ENCODE measurements at places on chromosomes 7 and 10. TPM values are rescaled to one million over a fixed set of nuclear protein-coding genes. Genes with fewer than 3 reads are reported as not detected.

Gene GLCCI1
- 3.6 TPM for total RNA-seq

Gene NUDT5
- total RNA-seq: 55.3 TPM

Gene MYOZ1
- total RNA-seq: 0.12 TPM

Gene COL26A1
- not detected for total RNA-seq

Gene GTF2IRD1
- 5.8 TPM for total RNA-seq

Gene SPDYE9
- total RNA-seq: not detected

Gene DGKI
- total RNA-seq: 1.1 TPM

Gene FRMD4A
- total RNA-seq: 21.7 TPM

Gene RADIL
- 0.19 TPM for total RNA-seq

Gene SLC12A9
- 12.7 TPM for total RNA-seq

Gene NPC1L1
- total RNA-seq: not detected

Gene KIF11
- 3.2 TPM for total RNA-seq

Gene TMEM225B
- total RNA-seq: 0.87 TPM

Gene RAB19
- total RNA-seq: not detected

Gene HOXA13
- total RNA-seq: not detected

Gene ACSM6
- total RNA-seq: not detected

Gene INSYN2A
- total RNA-seq: not detected

Gene CALHM3
- total RNA-seq: not detected

Gene OPN4
- not detected for total RNA-seq

Gene STRIP2
- 0.88 TPM for total RNA-seq

Gene NKX6-2
- total RNA-seq: not detected

Gene RSPH10B2
- total RNA-seq: not detected

Gene LEP
- total RNA-seq: not detected

Gene FAS
- 28.1 TPM for total RNA-seq

Gene CLDN4
- not detected for total RNA-seq

Gene CALML5
- total RNA-seq: not detected

Gene AKR1D1
- not detected for total RNA-seq

Gene OIT3
- total RNA-seq: not detected

Gene HTR7
- total RNA-seq: 0.59 TPM

Gene PNLIPRP2
- total RNA-seq: not detected

Gene CNPY1
- not detected for total RNA-seq

Gene SHTN1
- total RNA-seq: 2.4 TPM

Gene GDF10
- 0.12 TPM for total RNA-seq

Gene SPDYE18
- total RNA-seq: 0.44 TPM

All from cardiac ventricle fibroblast (primary cell).